ENCODE measurements at places on chromosomes 6 and 20. TPM values are rescaled to one million over a fixed set of nuclear protein-coding genes. Genes with fewer than 3 reads are reported as not detected.

Gene POM121L2
- not detected for total RNA-seq

Gene KCNK17
- 0.33 TPM for total RNA-seq

Gene CRIP3
- not detected for total RNA-seq

Gene HRH3
- 1.3 TPM for total RNA-seq

Gene MACROD2
- 65.6 TPM for total RNA-seq

Gene PRL
- total RNA-seq = 0.99 TPM

Gene PTCRA
- not detected for total RNA-seq

Gene KIF25
- not detected for total RNA-seq

Gene LY6G5B
- 2.3 TPM for total RNA-seq

Gene LST1
- 11.2 TPM for total RNA-seq

Gene SLC52A3
- total RNA-seq = 0.93 TPM

Gene ACTL10
- total RNA-seq = 0.49 TPM

Gene SEC23B
- 62.3 TPM for total RNA-seq

Gene PBOV1
- total RNA-seq = not detected

Gene NNAT
- 237 TPM for total RNA-seq

Gene C6orf52
- total RNA-seq = not detected

Gene SYCP2
- total RNA-seq = 5.4 TPM

Gene PPP1R3G
- 2.8 TPM for total RNA-seq

Gene MMP24
- total RNA-seq = 15.1 TPM

Gene HDAC2
- total RNA-seq = 172 TPM

Gene CST5
- not detected for total RNA-seq

All from camera-type eye (tissue), 1 donor.